ENCODE measurements at places on chromosomes 12 and 14.

DNA sequence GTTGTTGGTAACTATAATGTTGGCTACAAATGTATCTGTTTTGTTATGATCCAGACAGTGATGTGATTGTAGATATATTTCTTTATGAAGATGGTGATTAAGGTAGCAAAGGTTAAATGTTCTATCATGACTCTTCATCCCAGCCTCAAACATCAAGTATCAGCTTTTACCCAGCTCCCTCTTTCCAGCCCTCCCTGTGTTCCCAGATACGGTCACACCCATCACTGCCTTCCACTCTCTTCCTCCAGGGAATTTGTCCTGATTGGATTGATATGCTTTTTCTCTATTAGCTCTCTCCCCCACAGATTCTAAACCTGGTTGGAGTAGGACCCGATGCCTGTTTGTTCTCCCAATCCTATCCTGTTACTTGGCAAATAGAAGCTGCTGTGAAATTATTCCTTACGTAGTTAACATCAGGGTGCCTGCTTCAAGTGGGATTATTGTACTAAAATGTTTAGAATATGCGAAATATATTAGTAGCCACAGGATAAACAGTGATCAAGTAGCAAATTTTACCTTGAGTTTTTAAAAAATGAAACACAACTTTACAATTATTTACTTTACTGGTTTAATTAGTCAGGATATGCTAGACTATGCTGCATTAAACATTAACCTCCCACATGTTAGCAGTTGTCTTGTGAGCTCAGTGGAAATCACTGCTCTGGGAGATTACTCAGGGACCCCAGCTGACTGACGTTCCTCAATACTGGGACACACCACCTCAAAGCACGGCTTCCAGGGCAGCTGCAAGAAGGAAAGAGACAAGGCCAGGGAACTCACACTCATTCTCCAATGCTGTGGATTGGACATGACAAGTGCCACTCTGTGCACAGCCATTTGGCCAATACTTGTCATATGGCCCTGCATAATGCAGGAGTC lies 165.3 kb downstream of the ALX1 start:
- DNase-seq = no peak

GRCh38 chr14:58954901-58955861 lies 233.3 kb upstream of the DAAM1 start:
- DNase-seq = no peak

- DNase-seq = no peak
Observed at GRCh38 chr12:73514672-73515071, 1023.0 kb upstream of the ATXN7L3B start.

DNA sequence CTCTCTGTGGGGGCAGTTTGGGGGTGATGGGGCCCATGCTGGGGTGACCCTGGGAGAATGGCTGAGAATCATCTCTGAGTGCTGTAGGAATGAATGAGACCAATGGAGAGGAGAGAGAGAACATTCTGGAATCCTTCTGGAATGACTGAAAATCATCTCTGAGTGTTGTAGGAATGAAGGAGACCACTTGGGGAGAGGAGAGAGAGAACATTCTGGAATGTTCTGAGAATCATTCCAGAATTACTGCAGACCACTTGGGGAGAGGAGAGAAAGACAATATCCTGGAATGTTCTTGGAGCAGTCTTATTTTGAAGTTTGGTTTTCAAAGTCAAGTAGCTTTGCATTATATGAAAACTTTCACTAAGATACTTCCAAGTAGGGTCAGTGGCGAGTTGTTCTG lies 64.3 kb downstream of the ZNF664 start:
- DNase-seq = no peak

GRCh38 chr14:84493779-84494178 lies 1036.2 kb upstream of the FLRT2 start:
- no peak for DNase-seq

DNA sequence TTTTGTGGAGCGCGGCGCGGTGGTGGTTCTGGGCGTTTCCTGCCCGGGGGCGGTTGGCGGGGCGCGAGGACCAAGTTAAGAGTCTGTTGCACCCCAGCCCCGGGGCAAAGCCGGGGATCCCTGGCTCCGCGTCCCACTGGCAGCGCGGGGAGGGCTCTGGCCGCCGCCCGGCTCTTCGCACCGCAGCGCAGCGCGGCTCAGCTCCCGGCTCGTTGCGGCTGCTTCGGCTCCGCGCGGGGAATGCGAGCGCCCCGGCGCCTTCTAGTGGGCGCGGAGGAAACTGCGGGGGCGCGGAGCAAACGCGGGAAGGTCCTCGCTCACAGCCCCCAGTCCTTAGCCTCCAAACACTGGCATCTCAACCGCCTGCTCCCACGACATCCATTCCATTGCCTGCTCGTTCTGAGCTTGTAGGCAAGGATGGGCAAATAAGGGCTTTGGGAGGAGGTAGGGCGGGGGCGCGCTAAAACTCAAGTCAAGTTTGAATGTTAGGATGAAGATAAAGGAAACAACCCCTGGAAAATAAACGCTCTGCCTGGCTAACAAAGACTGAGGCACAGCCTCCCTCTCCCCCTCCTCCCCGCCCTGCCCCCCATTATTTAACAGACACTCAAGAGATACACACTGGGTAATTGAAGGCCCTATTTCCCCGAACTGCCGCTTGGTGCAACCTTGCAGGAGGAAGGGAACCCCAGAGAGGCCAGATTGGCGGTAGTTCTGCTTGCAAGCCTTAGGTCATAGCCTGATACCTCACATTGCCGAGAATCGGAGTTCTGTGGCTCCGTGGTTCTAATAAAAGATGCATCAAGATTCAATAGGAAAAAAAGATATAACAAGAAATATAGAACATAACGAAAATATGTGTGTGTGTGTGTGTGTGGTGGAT lies at the start of gene B4GALNT1:
TSS of gene B4GALNT1 (minus strand) at position 244 of the 883 bp plus-strand sequence. CDS start 1,069 bp downstream, outside the sequence.
- DNase-seq = peak; percentile 33

- DNase-seq = no peak
Observed at GRCh38 chr12:64993461-64993860, 127.6 kb downstream of the WIF1 start.

GRCh38 chr12:100193085-100193484 lies 7.5 kb upstream of the ACTR6 start:
- DNase-seq = no peak

DNA sequence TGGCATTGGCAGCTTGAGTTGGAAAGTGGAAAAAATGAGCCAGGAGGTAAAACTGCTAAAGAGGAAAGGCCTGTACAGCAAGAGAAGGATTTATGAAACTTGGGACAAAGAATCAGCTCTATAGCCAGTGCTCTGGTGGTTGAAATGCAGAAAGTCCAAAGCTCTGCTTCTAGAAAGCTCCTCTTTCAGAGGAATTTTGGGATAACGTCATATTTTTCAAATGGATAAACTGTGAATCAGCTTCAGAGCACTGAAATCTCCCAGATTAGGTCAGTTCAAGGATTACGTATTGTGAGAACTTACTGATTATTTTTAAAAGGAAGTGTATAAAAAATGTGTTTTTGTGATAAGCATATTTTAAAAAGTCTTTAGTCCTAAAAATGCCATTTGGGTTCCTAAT lies 203.1 kb upstream of the CNOT2 start:
- DNase-seq = no peak

DNA sequence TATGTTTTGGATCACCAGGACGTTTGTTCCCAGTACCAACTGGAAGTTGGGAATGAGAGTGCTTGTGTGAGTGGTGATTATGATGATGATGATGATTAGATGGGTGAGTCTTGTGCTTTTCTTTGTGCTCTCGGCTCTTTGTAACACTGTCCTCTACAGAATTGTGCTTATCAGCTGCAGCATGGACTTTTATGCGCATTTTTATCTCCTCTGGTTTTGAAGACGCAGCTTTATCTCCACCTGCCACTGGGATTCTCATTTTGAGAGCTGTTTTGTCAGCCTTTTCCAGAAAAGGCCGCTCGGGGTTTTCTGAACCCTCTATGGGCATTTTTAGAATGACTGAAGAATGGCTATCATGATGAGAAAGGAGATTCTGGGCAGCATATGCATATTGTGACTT lies 11.5 kb upstream of the KANSL2 start:
- DNase-seq = no peak

DNA sequence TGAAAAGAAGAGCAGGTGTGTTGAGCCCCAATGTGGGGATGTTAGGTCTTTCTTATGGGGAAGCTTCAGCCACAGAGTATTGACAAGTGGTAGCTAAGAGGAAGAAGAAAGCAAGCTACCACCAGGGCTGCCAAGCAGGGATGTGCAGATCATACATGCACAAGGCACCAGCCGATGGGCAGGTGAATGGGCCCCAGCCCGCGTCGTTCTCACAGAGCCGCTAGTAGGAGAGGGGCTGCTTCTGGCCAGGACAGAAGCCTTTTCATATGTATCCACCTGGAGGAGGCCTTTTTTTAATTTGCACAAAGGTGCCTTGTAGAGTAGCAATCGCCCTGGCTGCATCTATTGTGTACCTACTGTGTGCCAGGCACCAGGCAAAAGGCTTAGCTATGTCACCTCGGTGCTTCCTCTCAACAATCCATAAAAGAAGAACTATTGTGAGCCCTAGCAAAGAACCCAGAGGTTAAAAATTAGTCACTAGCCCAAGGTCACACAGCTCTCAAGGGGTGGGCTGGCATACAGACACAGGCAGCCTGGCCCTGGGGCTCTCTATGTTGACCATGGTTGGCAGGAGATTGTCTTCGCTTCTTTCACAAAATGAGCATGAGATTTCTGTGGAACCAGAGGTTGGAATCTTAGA lies 8.2 kb downstream of the NUAK1 start:
- no peak for DNase-seq

GRCh38 chr12:97650242-97650641 lies 187.6 kb downstream of the RMST start:
- no peak for DNase-seq

GRCh38 chr12:92561543-92561899 lies 141.3 kb upstream of the PLEKHG7 start:
- peak; percentile 34 for DNase-seq

- no peak for DNase-seq
Observed at GRCh38 chr14:104745431-104745830, 7.5 kb upstream of the SIVA1 start.

All from NCI-H2107 (cell line).